Heart right ventricle (tissue), 16 donors: ENCODE measurements at places on chromosomes 2 and 18. TPM values are rescaled to one million over a fixed set of nuclear protein-coding genes. Genes with fewer than 3 reads are reported as not detected.

GRCh38 chr2:194260185-194260584, 1396.8 kb upstream of the SLC39A10 start:
- no peak for DNase-seq

GRCh38 chr2:237352279-237352845, 61.6 kb downstream of the COL6A3 start:
- DNase-seq, result no peak

Gene FABP1
- total RNA-seq, result not detected

Gene CFC1
- not detected for total RNA-seq

Gene IDH1
- 48.1 TPM for total RNA-seq

- DNase-seq, result no peak
Measured at GRCh38 chr2:66489436-66489835, 54.5 kb downstream of the MEIS1 start.

- no peak for DNase-seq
Measured at GRCh38 chr2:149849136-149849535, 261.6 kb upstream of the MMADHC start.

Gene RBFA
- 19.3 TPM for total RNA-seq

- DNase-seq, result no peak
Measured at GRCh38 chr18:30352551-30353168, 689.9 kb downstream of the DSC3 start.

GRCh38 chr18:12694032-12694431, 8.5 kb downstream of the CEP76 start:
- DNase-seq, result no peak

DNA sequence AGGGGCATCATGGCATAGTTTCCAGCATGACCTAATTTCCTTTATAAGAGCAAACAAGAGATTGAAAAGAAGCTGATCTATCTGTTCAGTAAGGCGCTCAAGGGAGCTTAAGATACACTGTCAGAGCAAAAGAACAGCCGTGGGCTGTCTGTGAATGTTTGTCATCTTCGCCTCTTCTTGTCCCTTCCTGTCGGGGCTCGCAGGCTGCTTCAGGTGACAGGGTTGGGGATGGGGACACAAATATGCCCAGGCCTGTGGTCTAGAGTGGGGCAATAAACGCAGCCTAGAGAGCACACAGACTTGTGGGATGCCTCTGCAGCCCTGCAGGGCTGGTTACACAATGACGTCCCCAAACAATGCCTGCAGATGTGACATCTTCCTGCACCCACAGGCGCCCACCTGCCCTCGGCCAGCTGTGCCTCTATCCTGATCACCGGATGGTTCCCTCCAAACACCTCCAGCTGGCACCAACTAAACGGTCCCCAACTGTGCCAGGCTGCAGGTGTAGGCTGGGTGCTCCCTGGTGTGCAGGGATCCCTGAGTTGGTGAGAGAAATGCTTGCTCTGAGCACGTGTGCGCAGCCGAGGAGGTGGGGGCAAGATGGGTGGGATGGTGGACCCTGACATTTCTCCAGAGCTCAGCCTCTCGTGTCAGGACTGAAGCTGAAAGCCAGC, 72.8 kb downstream of the EDAR start:
- no peak for DNase-seq

DNA sequence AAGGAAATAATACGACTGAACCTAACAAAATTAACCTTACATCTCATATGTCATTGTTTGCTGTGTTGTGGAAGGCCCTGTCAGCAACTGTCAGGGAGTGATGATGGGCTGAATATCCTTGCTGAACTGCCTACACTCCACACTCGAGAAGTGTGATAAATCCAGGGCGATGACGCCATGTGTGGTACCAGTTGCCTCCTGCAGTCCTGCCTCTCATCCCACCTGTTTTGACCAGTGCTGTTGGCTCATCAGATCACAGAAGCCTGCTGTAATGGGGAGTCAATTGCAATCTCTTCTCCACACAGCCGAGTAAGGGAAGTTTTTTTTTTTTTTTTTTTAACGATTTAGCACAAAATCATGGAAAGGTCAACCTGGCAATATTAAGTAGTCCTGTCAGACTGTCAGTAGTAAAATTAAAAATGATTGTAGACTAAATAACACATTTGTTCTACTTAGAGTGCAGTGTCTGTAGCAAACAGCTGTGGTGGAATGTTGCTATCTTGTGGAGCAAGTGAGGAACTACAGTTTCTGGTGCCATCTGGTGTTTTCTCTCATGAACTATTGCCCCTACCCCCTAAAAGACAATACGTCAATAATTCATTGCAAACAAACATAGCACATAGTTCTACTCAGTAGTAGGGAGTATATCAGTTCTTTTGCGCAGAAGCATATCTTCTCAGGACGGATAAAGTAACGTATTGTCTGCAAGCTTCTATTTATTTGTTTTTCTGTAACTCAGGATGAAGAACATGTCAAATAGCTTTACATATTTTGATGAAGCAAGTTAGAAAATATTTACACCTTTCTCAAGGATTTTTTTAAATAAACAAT, 347.6 kb downstream of the CTNNA2 start:
- DNase-seq, result no peak

DNA sequence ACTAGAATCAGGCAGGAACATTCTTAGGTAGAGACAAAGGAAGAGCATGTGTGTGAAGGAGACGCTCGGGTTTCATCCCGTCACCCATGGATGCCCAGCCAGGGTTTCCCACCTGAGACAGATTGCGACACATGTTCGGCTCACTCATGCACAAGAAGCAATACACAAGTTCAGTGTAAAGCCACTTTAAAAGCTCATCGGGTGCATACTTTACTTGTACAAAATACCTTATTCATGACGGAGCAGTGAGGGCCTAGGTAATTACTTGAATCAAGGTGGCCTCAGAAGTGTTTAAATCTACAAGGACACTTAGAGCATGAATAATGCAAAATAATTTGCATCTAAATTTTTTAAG, 42.0 kb downstream of the ZEB2 start:
- DNase-seq, result no peak

DNA sequence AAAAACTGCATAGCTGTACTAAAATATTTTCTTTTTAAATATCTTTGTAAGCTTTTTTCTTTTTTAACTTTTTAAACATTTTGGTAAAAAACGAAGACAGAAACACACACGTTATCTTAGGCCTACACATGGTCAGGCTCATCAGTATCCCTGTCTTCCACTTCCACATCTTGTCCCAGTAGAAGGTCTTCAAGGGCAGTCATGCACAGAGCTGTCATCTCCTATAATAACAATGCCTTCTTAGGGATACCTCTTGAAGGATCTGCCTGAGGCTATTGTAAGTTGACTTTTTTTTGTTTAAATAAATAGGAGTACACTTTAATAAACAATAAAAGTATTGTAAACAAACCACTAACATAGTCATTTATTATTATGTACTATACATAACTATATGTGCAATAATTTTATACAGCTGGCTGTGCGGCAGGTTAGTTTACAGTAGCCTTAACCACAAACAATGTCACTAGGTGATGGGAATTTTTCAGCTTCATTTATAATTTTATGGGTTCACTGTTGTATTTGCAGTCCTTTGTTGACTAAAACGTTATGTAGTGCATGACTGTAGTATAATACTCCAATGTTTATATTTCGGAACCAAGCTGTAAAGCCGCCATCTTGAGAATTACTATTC, 124.4 kb downstream of the MAP4K4 start:
- DNase-seq, result no peak

DNA sequence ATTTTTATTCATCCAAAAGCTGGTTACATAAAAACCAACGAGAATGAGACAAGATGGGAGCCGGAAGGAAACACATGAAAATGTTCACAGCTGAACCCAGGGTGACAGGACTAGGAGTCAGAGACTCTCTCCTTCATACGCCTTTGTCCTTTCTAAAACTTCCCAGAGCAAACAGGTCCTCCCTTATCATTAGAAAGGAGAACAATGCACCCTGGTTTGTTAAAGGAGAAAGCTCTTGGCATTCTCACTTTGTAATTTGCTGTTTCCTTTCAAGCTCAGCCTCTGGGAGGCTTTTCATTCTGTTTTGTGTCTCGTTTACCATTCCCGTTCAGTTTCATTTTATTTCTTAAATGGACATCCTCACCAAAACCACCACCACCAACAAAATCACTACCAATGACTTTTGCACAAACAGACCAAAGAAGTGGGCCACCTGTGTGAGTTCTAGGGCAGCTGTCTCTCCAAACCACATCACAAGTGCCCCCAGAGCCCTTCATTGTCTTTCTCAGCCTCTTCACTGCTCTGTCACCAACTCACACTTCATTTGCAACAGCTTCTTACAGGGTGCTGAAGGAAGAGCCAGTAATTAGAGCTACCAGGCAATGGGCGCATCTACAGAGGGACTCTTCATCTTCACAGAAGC, 105.3 kb downstream of the HDAC4 start:
- DNase-seq, result no peak

- no peak for DNase-seq
Measured at GRCh38 chr2:59025157-59025757, 784.1 kb upstream of the FANCL start.

Gene CDH7
- not detected for total RNA-seq

GRCh38 chr2:179049203-179049545, 763 bp downstream of the CCDC141 start:
- DNase-seq, result no peak

Gene SPP2
- total RNA-seq, result not detected

Gene PIEZO2
- 1.4 TPM for total RNA-seq

- no peak for DNase-seq
Measured at GRCh38 chr2:222738312-222738711, 66.9 kb downstream of the MOGAT1 start.

DNA sequence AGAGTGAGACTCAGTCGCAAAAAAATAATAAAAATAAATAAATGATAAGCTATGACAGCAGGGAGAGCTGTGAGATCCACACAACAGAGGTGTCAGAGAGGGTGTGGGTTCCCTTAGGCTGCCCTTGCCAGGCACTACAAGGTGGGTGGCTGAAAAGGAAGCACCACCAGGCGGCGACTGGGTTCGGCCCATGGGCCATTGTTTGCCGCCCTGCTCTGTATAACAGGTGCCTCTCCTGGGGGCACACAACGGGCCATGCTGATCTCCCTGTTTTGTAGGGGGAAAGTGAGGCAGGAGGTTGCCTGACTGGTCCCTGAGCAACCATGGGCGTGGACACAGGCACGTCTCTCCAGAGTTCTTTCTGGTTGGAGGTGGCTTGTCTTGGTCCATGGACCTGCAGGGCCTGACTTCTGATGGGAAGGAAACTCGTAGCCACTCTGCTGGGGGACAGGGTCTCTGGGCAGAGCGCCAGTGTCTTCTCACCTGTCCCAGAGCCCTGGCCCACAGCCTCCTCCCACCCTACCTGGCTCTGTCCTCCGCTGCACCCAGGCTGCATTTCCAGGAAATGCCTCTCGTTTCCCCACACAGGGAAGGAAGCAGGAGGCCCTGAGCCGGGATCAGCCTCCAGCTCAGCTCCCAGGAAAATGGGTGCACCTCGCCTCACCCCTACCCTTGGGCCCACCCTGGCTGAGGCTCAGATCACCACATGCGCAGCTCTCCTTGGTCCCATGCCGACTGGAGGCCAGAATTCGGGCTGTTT, 109.6 kb upstream of the ODC1 start:
- DNase-seq, result no peak

Gene ALPG
- not detected for total RNA-seq

GRCh38 chr2:42124011-42124785, 45.0 kb upstream of the EML4 start:
- DNase-seq, result no peak

GRCh38 chr2:237062585-237062984, 23.1 kb upstream of the COPS8 start:
- no peak for DNase-seq

Gene C2orf74
- 24.6 TPM for total RNA-seq

Gene KLF7
- total RNA-seq, result 31.5 TPM

Gene GAD1
- 0.13 TPM for total RNA-seq

- DNase-seq, result no peak
Measured at GRCh38 chr2:100292022-100292580, 30.2 kb downstream of the LONRF2 start.

- no peak for DNase-seq
Measured at GRCh38 chr2:96550787-96551604, 14.4 kb downstream of the ARID5A start.

DNA sequence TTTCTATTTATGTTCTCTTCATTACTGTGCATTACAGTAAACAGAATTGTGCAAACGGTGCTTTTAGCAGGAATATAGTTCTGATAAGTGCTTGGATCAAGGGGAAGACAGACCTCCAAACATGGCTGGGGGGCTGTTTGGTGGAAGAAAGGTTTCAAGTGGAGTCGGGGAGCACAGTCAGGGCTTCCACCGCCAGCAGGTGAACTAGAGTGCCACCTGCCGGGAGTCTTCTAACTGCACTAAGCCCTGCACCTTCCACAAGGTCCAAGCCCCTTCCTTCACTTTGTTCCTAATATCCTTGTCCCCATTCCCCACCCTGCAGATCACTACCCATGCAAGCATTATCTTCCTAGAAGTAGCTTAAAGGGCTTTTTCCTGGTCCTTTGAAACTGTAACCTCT, 11.1 kb downstream of the ONECUT2 start:
- no peak for DNase-seq

GRCh38 chr2:66301022-66301766, 133.7 kb upstream of the MEIS1 start:
- DNase-seq, result peak; percentile 64

DNA sequence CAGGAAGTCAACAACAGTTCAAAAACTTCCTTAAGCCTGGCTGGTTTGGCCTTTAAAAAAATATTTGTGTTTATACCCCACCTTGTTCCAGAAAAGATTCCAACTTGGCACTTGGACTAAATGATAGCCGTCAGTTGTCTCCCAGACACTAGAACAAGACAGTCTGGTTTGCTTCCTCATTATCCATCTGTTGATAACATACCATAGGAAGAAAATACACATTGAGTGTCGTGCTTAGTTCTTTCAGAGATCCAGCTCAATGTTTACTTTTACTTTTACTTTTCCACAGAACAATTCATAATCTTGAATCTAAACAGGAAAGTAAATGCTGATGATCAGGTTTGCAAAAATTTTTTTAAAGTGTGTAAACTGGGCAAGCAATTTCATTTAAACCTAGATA, 2.4 kb upstream of the VPS54 start:
- no peak for DNase-seq

Gene ANKRD29
- 6.8 TPM for total RNA-seq

Gene PTPRN
- 0.40 TPM for total RNA-seq

DNA sequence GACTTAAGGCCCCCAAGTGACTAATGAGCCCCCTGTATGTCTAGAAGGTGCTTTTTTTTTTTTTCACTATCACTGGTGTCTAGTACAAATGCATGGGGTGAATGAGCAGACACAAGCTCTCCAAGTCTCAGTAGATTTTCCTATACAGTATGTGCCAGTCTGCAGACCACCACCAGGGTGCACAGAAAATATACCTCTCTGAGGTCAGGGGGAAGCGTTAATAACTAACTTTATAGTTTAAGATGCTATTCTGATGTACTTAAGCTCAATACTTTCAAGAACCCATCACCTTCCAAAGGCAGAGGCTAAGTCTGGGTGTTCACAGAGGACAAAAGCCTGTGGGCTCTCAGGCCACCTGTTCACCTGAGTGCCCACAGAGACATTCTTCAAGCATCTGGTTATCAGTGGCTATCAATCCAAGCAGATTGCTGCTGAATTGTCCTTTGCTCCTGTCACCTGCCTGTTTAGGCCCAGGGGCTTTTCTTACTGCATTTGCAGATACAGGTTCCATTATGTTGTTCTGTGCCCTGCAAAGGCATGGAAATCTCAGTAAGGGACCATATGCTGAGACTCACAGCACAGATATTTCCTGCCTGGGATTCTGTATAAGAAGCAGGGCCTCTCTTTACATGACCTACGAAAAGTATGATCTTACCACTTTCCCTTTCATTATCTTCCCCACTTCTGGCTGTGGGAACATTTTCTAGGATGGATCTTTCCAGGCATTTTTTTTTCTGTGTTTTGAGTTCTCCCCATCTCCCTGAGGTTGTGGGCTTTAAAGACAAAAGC, 534.6 kb downstream of the TNS1 start:
- no peak for DNase-seq

GRCh38 chr2:42382144-42382543, 21.1 kb upstream of the COX7A2L start:
- DNase-seq, result no peak

Gene ARHGEF4
- 4.5 TPM for total RNA-seq
